ENCODE measurements at places on chromosomes 6 and 20.
A peak's percentile ranks its signal among the peaks of the same experiment; 100 is the strongest.

DNA sequence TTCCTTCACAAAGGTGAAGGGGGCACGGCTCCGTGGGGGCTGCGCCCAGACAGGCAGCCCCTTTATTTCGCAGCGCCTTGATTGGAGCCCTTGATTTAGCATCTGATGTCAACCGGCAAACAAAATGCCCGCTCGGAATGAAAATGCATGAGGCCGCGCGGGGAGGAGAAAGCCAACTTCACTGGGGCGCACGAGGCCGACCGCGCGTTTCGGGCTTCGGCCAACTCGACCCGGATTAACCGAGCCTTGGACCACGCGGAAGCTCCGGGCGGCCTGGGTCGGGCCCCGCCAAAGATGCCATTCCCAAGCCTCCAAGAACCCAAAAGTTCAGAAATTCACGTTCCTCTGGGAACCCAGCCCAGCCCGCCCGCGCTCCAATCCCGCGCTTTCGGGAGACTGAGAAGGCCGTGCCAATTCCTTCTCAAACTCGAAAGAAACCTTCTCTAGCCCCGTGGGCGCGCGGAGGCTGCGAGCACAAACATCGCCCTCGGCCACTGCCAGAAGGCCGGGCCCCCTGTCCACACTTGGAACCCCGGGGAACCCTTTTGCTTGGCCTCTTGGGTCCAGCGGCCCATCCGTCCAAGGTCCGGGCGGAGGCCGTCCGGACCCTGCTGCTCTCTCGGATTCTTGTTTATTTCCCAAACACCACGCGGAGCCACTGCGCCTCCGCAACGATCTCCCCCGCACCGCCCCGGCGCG lies 879 bp upstream of the INSM1 start:
- DNase-seq, result no peak

DNA sequence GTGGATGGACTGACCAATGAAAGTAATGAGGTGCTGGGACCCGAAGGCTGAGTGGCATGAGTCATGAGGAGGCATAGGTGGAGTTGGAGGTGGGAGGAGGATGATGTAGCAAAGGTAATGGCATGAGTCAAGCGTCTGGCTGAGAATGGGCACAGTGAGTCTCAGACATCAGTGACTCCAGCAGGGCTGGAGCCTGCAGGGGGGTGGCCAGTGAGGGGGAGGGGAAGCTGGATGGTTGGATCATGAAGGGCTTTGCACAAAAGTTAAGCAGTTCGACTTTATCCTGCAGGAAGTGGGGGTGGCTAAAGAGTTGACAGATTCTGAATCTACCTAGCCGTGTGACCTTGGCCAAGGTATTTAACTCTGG lies 99.0 kb upstream of the IYD start:
- no peak for DNase-seq

GRCh38 chr20:50193199-50193835 lies 2.7 kb downstream of the CEBPB start:
- DNase-seq, result no peak

GRCh38 chr6:129253242-129253641 lies 370.3 kb downstream of the LAMA2 start:
- DNase-seq, result no peak

DNA sequence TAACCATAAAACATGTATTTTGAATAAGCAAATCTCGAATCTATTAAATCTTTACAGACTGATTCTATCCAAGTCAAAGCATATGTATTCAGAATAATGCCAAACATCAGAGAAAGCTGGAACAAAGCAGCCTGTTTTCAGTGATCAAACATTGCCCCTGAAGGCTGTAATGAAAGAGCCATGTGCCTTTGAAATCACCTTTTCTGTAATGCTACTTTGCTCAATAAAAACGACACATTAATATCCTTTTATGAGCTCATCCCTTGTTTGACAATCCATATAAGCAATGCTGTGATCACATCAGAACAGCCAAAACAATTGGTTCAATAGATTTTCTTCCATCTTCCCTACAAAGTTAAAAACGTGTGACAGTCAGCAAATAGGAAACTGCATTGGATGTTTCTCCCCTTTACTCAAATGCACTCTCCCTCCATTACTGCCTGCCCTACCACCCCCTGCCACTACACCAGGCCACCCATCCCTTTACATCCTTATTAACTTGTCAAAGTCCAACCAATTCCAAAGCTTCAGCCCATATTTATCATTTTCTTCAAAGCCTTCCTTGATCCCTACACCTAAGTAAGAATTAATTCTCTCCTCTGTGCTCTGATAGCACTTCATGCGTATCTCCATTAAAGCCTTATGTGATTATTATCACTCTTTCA lies 42.0 kb downstream of the THEMIS start:
- DNase-seq, result no peak

- DNase-seq, result peak; percentile 34
These were observed 3.2 kb upstream of the HLA-DMB start for GRCh38 chr6:32943864-32944649.

DNA sequence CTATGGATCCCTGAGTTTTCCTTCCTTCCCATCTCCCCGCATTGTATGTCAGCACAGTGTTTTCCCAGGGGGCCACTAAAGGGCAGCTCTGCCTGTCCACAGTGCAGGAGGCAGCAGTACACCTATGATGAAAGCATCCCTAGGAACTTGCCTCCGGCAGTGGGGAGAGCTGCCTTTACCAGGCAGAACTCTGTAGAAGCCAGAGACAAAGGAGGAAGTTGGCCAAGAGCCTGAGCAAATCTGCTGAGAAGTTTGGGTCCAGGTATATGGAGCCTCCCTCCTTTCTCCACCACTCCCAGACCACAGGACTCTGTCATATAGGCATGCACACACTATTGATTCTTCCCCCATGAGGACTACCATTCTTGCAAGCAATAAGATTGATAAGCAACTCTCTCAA lies 282.7 kb downstream of the TBC1D7 start:
- no peak for DNase-seq

- DNase-seq, result no peak
These were observed 50.5 kb upstream of the THEMIS start for GRCh38 chr6:127951172-127951917.

DNA sequence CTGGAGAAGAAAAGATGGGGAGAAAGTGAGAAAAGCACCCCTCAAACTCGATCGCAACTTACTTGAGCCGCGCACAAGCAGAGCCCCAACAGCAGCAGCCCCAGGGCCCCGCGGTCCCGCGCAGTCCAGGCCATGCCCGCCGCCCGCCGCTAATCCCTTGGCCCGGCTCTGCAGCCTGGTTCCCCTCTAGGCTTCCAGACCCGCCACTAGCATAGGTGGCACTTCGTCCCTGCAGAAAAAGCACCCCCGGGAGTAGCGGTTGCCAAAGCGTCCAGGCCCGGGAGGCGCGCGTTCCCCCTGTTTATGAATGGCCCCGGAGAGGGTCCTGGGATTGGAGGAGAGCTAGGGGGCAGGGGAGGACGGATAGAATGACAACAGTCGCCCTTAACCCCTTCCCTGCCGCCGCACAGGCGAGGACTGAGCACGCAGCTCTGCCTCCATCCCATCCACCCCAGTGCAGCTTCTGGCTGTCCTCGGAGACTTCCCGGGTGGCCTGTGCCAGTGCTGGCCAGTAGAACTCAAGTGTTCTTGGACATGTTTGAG lies 19.9 kb downstream of the COL9A1 start:
- no peak for DNase-seq

All from stimulated activated CD4-positive, alpha-beta T cell treated with anti-CD3 and anti-CD28 coated beads, Interleukin-4, amount 100 ng/mL, for 24 hours (primary cell).